Stimulated activated CD8-positive, alpha-beta memory T cell treated with anti-CD3 and anti-CD28 coated beads, Interleukin-4, amount 100 ng/mL, for 4 hours (primary cell): ENCODE measurements at places on chromosomes 16 and 17.

DNA sequence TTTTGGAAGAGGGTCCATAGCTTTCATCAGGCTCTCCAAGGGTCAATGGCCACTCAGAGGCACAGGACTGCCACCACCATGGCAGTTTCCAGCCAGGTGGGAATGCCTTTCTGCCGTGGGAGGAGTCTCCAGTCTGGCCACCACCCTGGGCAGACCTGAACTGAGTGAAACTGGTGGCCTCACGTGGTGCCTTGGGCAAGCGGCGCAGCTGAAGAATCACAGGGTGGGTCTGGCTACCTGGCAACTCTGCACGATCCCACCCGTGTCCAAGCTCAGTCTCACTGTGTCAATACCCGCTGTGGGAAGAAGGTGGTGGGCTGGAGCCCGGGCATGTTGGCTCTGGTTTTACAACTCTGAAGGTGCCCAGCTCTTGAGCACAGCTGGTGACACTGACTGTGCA is 31.8 kb downstream of the VAC14 start:
- no peak for DNase-seq

GRCh38 chr16:17101646-17102045 is 369.1 kb downstream of the XYLT1 start:
- DNase-seq: no peak

DNA sequence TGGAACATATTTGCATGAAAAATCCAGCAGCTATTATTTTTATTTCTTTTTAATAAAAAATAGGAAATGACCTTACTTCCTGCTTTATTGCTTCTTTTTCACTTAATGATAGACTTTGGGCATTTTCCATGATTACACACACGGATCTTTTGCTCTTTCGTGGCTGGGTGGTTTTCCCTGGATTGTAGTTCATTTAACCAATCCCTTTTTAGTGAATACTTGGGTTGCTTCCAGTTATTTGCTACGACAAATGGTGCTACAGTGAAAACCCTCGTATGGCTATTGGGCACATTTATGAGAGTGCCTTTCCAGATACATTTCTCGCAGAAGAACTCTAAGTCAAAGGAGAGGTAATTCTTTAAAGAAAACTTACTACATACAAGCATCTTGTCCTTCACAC is 38.6 kb downstream of the FOXL1 start:
- DNase-seq: no peak

DNA sequence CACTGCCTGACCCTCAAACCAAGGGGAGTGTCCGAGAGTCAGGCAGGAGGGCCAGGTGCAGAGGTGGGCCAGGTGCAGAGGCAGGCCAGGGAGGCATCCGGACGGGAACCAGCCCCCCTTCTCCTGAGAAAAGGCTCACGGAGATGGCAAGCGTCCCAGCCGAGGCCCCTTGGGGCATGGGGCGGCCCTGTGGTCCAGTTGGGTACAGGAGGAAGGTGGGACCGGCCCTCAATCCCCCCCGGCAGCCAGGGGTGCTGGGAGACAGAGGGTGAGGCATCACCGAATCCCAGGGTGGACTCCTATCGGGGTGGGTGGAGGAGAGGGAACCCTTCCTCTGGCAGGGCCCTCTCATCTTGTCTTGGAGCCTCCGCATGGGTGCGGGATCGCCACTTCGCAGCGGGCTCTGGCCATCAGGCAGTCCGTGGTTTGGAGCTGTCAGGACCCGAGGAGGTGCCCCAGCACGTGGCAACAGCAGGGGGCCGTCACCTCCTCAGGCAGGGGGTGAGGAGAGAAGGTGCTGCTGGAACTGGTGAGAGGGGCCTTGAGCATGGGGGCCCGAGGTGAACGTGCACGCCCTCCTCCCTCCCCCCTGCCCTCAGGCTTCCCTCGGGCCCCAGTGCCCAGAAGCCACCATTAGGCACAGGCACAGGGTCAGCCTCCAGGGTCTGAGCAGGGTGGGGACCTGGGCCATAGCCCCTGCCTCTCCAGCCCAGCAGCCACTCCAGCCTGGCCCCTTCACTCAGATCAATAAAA is 38.7 kb upstream of the SLC38A10 start:
- no peak for DNase-seq

DNA sequence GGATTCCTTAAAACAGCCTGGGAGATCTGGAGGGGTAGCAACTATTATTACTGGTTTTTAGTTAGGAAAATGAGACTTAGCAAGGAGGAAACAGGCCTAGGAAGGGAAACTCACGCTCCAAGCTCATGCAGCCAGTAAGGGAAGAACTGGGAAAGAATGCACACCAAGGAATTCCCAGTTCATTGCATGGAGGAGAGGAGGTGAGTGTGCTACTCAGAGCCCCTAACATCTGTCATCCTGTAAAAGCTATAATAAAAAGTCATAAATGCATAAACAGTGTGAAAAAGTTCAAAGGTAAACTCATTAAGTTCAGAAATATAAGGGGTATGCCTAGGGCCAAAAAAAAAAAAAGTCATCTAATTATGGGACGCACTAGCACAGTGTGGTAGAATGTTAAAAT is 25.9 kb downstream of the TMEM98 start:
- DNase-seq: no peak

DNA sequence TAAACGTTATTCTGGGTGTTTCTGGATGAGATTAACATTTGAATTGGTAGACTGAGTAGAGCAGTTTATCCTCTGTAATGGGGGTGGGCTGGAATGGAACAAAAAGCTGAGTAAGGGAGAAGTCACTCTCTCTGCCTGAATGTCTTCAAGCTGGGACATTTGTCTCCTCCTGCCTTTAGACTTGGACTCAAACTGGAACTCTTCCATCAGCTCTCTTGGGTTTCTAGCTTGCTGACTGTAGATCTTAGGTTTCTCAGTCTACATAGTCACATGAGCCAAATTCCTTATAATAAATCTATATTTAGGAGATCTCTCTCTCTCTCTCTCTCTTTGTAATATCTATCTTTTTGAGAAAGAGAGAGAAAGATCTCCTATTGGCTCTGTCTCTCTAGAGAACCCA is 553.3 kb upstream of the CDH11 start:
- no peak for DNase-seq

DNA sequence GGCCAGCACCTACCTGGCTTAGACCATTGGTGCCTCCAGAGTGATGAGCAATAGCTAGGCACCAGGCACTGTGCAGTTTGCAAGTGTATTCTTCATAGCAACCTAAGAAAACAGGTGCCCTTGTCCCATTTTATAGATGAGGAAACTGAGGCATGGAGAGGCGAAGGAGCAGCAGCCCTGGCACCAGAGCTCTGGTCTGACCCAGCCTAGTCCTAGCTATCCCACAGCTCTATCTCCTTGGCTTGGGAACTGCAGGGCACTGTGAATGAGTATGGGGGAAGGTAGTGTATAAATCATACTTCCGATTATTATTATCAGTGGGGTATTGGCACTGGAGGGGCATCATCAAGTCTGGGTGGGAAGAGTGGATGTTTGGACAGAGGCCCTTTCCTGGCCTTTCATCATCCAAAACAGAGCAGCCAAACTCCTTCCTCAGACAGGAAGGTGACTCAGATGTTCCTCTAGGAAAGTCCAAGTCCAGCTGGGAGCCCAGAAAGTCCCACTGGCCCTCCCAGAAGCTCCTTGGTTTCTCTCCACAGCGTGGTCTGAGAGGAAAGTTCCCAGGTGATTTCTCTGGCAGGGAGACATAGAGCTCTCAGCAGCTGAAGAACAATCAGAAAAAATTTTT is 32.0 kb upstream of the PLLP start:
- DNase-seq: no peak

DNA sequence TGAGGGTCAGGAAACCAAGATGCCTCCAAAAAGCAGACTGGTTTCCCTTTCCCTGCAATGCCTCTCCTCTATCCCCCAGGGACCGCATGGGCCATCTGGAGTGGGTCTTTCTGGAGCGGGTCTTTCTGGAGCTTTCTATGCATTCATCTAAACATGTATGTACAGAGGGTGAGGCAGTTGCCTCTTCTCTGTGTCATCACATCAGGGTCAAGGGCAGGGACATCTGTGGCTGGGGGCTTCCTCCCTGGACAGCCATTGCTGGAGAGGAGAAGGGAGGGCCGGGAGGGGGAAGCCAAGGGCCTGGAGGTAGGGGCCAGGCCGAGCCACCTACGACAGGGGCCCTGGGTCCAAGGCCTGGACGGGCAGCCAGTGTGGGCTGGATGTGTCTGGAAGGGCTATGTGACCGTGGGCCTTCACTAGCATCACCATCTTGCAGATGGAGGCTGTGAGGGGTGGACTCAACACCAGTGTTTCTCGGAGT is 840 bp downstream of the ADCY7 start:
- no peak for DNase-seq

GRCh38 chr16:67720236-67720635 is 1.1 kb upstream of the GFOD2 start:
- DNase-seq: no peak

DNA sequence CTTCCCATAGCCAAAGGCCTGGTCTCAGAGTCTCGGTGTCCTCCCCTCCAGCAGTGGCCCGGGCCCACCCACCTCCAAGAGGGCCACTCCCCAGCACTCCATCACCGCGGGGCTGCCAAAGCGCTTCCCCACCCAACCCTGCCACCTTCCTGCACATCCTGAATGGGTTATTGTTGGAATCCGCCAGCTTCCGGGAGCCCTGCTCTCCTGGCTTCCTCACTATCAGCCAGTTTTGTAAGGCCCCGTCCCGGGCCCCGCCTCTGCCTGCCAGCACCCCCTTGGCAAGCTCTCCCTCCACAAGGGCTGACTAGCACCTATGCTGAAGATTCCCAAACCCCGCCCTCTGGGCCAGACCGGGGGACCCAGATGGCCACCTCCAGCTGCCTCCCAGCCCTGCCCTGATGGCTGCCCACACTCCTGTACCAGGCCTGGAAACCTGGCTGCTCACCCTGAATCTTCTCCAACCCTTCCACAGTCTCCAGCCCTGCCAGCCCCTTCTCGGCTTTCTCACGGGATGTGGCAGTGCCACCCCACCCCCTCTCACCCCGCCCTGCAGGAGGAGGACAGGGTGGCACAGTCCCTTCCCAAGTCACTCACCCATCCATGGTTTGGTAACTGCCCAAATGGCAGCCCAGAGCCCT is 14.4 kb downstream of the MYBBP1A start:
- DNase-seq: no peak

- no peak for DNase-seq
Measured at GRCh38 chr17:8822401-8823035, 23.4 kb upstream of the MFSD6L start.

GRCh38 chr17:49978501-49978900 is 9.5 kb downstream of the DLX4 start:
- no peak for DNase-seq

DNA sequence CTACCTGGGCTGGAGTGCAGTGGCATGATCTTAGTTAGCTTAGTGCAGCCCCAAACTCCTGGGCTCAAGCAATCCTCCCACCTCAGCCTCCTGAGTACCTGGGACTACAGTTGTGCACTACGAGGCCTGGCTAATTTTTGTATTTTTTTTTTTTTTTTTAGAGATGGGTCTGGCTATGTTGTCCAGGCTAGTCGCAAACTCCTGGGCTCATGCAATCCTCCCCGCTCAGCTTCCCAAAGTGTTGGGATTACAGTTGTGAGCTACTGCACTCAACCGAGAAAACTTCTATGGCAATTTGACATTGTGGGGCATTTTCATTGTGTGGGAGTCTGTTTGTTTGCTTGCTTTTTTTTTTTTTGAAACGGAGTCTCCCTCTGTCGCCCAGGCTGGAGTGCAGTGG is 30.0 kb downstream of the CRISPLD2 start:
- no peak for DNase-seq

GRCh38 chr17:38914741-38915638 is 10.4 kb upstream of the LASP1NB start:
- no peak for DNase-seq

- DNase-seq: no peak
Measured at GRCh38 chr17:78383725-78384471, 5.4 kb downstream of the PGS1 start.

DNA sequence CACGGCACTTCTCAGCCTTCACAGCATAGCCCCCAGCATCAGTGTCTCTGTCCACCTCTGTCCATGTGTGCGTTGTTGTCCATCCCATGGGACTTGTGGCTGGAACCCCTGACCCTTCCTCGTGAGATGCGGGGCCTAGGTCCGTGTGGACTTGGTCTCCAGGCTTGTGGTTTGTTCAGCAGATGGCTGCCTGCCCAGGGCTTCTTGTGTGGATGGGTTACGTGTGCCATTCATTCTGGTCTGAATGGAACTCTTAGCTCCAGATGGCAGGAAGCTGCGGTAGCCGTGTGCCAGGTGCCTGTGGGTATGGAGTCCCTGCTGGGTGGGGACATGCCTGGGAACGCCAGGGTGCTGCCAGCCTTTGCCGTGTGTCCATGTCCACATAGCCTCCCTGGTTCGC is 31.7 kb upstream of the NUDT16L1 start:
- DNase-seq: no peak

DNA sequence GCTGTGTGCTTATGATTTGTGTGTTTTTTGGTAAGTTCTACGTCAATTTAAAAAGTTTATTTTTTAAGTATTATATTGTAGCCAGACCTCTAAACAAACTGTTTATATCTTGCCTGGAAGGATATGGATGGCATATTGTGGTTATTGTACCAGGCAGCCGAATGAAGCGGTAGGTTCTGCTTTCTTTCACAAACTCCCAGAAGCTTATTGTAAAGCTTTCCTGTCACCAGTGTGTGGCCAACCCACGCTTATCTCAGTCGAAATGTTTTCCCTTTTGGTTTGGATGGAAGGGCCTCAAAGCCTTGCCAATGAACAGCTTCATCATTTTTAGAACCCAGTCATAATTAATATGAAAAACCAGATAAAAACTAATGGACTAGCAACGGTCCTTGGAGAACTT is 53.1 kb downstream of the CYB5B start:
- no peak for DNase-seq

GRCh38 chr16:85528528-85529387 is 84.4 kb upstream of the GSE1 start:
- no peak for DNase-seq

GRCh38 chr16:77219437-77219836 is 20.2 kb downstream of the SYCE1L start:
- no peak for DNase-seq

GRCh38 chr17:57595947-57596695 is 149.0 kb downstream of the CCDC182 start:
- no peak for DNase-seq

- no peak for DNase-seq
Measured at GRCh38 chr17:64226132-64226531, 36.9 kb downstream of the TEX2 start.

DNA sequence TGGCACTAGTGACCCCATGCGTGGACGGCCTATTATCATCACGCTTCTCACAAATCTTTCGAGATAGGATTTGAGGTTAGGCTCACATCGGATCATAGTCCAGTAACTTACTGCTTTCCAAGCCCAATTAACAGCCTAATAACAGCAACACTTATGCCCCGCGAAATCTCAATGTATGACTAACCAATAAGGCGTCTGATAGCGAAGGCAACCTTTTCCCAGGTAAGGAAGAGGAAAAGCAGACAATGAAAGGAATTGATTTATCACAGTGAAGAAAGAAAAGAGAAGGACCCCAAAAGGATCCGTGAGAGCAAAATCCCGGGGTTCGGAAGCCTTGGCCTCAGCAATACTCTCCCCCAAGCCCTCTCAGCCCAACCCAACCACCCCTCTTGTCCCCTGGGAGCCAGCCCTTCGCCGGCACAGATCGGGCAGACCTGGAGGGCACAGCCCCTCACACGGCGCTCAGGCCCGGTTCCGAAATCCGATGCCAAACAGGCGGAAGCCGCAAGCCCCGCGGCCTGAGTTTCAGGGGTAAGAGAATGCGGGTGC is 534 bp downstream of the GPATCH8 start:
- no peak for DNase-seq

- no peak for DNase-seq
Measured at GRCh38 chr16:65064131-65064530, 57.7 kb downstream of the CDH11 start.
